ENCODE measurements at places on chromosomes 16 and 17.
A peak's percentile ranks its signal among the peaks of the same experiment; 100 is the strongest.

DNA sequence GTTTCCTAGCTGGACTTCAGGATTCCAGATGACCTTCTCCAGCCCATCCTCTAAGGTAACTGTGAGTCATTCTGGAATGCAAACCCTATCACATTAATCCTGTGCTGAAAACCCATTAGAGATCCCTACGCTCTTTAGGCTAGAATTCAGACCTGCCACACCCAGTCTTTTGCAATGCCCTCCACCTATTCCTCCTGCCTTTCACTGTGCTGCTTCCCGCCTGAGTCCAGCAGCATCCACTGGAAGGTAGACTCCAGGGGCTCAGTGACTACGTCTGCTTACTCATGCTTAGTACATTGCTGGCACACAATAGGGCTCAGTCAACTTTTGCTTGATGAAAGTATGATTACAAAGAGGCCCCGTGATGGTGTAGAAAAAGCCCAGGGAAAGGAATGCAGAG is 121.1 kb downstream of the SPACA3 start:
- no peak for DNase-seq

GRCh38 chr17:57415751-57416207 is 159.5 kb downstream of the MSI2 start:
- no peak for DNase-seq

- no peak for DNase-seq
Observed at GRCh38 chr17:72574675-72575510, 454.1 kb downstream of the SOX9 start.

DNA sequence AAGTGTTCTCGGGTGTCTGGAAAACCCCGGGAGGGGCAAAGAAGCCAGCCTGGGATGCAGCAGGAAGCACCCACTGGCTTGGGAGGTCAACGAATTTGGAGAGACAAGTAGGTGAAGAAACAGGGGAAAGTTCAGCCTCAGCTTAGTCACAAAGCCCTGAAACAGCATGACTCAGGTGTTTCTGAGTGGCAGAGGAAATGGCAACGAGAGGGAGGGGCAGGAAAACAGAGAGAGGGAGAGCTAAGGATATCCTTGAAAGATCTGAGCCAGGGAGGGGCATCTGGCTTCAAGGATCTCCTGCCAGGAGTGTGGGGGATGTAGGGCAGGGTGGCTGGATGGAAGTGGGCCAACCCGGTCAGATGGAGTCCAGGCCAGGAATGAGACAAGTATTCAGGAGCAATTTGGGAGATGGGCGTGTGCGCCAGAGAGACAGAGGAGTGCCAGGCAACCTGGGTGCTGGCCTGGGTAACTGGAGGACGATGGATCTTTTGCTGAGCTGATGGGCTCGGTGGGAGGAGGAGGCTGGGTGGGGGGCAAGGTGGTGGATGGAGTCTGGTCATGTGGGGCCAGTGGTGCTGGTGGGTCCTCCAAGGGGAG is 27.2 kb downstream of the ABCC3 start:
- DNase-seq, result peak; percentile 63

DNA sequence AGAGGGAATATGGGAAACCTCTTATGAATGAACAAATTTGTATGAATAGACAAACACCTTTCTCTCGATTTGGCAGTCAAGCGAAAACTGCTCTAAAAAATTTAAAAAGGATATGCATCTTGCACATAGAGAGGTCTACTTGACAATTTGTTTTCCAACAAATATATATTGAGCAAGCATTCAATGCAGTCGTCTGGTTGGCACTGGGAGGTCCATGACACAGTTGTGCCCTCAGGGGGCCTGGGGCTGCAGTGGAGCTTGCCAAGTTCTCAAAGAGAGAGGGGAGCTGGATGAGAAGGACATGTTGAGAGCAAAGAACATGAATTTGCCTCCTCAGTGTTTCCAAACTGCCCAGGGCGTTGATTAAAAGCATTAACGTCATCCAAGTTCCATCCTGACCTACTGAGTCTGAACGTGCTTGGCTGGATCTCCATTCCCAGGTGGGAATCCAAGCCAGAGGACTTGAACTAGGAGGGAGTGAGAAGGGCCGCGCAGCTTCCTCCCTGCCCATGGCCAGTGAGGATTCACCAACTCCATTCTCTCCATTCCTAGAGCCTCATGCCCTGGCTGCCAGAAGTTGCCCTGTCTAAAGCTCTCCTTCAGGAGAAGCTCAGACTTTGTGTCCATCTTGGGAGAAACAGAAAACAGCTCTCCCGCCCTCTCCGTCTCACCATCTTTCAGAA is 24.5 kb downstream of the TBX2 start:
- no peak for DNase-seq

- DNase-seq, result no peak
Observed at GRCh38 chr17:34568953-34569352, 10.4 kb upstream of the TMEM132E start.

DNA sequence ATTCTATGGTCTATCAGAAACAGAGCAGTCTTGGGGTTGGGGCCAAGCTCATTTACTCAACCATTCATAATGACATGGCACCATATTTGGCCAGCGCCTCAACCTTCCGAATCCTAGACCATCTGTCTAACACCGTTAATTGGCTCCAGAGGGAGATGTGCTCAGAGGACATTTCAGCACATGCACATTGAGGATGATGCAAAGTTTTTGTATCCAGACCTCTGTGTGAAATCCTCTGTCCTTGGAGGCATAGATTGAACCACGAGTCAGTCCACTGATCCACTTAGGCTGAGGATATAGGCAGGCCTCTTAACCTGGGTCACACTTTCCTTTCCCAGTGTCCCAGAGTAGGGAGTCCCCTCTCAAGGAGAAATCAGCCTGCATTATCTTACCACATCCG is 85.5 kb downstream of the SHISA6 start:
- no peak for DNase-seq

- no peak for DNase-seq
Observed at GRCh38 chr16:50841081-50841886, 99.4 kb downstream of the CYLD start.

DNA sequence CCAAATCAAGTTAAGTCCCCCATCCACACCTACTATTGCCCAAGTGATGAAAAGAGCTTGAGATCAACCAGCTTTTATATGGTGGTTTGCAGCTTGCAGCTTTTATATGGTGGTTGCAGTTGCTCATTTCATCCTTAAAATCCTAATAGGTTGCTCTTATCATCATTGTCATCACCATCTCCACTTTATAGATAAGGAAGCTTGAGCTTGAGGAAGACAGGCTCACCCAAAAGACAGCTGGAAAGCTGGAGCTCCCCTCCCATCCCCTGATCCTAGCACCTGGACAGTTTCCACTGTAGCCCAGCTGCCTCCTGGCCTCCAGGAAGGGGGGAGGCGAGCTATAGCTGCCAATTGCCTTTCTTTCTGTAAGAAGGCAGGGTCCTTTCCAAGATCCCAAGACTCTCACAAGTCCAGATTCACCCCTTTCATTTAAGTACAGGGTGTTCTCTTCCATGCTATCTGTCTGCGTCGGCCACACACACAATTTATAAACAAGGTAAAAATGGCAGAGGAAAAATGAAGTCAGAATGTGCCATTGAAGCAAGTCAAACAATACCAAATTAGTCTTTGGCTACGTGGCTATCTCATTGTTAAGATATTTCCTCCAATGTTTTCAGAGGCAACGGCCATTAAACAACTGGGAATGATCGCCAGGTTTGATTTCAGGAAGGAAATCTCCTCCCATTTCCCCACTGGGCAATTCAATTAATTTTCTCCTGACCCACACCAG is 63.3 kb downstream of the PECAM1 start:
- no peak for DNase-seq

- DNase-seq, result no peak
Observed at GRCh38 chr17:42670789-42671657, 5.8 kb downstream of the PLEKHH3 start.

DNA sequence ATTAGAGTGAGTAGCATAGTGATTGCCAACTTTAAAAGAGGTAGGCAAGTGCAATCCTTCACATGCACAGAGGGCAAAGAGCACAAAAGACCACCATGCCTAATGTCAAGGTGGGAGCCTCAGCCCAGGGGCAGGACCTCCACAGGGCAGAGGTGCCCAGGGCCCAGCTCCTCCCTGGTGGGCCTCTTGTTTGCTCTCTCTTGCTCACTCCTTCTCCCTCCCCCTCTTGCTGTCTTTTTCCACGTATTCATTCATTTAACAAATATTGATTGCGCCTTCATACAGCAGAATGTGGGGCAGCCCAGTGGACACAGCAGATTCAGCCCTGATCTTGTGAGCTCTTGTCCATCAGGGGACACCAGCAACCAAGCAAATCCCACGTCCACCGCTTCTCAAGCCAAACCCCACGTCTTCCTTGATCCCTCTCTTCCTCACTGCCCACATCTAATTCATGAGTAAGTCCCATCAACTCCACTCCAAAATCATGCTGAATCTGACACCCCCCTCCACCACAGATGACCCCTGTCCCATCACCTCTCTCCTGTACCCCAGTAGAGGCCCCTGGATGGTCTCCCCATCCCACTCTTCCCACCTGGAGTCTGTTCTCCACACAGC is 44.1 kb upstream of the RPL38 start:
- no peak for DNase-seq

DNA sequence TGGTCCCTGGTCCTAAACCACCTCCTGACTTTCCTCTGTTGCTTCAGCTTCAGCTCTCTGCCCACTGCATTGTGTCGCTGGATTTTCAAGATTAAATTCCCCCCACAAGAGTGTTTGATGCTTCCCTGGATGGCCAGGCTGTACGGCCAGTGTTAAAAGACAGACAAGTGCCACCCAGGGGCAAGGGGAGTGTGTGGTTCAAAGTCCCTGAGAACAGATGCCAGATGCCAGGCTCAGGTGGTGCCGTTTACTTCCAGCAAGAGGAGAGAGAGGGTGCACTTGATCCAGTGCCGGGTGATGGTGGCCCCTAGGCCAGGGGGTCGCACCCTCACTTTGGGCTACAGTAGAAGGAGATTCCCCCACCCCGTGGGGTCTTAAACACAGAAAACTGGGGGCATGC is 109.2 kb downstream of the RPTOR start:
- no peak for DNase-seq

GRCh38 chr17:31444026-31444425 is 52.6 kb downstream of the RAB11FIP4 start:
- no peak for DNase-seq

DNA sequence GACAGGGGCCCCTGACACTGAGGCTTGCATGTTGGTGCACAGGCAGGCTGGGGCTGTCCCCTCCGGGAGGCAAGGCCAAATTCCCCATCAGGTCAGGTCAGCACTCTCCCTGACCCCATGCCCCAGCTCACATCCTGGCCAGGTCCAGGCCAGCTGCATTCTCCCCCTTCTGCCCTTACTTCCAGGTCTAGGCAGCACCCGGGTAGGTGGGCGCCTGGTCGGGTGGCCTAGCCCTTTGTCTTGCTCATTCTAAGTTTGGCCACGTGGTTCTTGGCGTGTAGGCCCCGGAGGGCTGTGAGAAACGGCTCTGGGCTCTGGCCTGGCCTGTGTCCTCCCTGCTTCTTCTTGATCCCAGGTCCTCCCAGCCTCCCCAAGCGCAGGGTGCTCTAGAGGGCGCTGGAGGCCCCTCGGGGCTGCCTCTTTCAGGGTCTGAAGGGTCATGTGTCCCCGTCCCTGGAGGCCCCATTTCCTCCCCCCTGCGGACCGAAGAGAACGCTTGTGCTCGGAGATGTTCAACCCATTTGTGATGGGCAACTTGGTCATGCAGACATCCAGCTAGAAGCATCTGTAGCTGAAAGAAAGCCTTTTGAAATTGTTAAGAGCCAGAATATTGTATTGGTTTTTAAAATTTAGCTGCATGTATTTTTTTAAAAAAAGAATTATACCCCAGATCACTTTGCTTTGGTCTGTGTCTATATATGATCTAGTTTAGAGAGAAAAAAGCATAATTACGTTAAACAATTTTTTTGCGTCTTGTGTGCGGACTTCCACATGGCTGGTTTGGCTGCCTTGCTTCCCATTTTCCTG is 6.7 kb downstream of the BAHCC1 start:
- no peak for DNase-seq

GRCh38 chr17:68957944-68958343 is 2.8 kb upstream of the ABCA8 start:
- DNase-seq, result no peak

- DNase-seq, result no peak
Observed at GRCh38 chr17:66339561-66339960, 37.1 kb downstream of the PRKCA start.

DNA sequence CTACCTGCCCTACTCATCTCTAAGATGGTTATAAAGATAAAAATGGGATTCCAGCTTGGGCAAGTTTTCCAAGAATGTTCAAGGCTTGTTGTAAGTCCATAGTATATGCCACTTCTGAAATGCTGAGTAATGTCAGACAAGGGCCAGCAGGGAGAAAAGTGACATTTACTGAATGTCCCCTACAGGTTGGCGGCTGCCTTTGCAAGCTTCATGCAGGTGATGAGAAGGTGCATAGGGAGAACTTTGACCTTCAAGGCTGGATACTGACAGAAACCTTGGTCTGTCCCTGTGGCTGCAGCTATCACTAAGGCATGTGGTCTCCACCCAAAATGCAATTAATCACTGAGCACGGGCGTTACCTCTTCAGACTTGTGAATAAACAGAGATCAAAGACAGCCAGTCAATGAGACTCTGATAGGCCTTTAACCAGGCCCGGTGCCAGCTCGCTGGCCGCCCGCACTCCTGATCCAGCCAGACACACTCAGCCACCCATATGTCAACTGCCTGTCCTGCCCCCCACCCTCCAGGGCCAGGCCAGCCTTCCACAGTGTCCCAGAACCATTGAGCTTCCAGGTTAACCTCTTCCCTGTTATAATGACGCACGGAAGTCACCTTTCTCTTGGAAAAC is 26.8 kb upstream of the AXIN2 start:
- DNase-seq, result peak; percentile 70

- no peak for DNase-seq
Observed at GRCh38 chr17:2192367-2193057, 111.1 kb downstream of the SMG6 start.
